Glomerular endothelial cell (primary cell): ENCODE measurements at places on chromosomes 2 and 18. TPM values are rescaled to one million over a fixed set of nuclear protein-coding genes. Genes with fewer than 3 reads are reported as not detected.

DNA sequence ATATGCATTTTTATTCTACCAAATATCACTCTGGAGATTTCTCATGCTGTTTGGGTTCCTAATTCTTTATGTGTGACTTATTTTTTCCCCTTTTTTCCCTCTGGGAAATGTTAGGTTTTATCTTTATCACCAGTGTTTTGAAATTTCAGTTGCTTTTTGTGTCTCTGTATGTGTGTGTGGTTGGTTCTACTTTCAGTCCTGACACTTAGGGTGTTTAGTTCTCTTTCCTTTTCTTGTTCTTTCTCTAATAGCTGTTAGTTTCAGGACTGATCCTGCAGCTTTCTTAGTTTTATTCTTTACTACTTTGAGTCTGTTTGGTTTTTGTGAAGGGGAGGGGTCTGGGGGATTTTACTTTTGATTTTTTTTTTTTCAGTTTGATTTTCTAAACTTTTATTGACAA lies 23.1 kb downstream of the PPM1B start:
- no peak for DNase-seq

DNA sequence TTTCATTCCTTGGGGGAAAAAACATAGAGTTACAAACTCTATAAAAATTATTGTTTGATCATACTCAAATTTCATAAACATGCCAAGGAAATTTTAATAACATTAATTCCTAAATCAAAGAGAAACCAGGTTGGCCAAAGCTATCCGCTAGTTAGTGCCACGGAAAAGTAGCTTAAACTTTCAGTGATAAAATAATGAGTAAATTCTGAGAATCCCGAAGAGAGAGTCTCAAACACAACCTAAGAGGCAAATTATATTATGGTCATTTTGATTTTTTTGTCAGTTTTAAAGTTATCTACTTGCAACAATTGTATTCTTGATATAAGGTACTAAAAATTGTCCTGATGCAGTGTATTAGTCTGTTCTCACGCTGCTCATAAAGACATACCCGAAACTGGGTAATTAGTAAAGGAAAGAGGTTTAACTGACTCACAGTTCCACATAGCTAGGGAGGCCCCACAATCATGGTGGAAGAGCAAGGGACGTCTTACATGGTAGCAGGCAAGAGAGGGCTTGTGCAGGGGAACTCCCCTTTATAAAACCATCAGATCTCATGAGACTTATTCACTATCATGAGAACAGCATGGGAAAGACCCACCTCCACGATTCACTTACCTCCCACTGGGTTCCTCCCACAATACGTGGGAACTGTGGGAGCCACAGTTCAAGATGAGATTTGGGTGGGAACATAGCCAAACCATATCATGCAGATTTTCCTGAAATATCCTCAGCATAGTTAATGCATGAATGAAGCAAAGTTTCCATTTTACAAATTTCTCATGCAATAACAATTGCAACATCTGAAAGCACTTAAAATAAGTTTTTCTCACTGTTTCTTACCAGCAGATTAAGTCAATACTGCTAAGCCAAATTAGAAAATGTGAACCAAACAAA lies 205.9 kb upstream of the STK17B start:
- no peak for DNase-seq

- DNase-seq: no peak
Observed at GRCh38 chr2:240795916-240796510, 24.0 kb downstream of the KIF1A start.

- no peak for DNase-seq
Observed at GRCh38 chr2:7032371-7032770, 115.2 kb downstream of the RNF144A start.

- DNase-seq: no peak
Observed at GRCh38 chr2:8045081-8045614, 636.7 kb upstream of the ID2 start.

DNA sequence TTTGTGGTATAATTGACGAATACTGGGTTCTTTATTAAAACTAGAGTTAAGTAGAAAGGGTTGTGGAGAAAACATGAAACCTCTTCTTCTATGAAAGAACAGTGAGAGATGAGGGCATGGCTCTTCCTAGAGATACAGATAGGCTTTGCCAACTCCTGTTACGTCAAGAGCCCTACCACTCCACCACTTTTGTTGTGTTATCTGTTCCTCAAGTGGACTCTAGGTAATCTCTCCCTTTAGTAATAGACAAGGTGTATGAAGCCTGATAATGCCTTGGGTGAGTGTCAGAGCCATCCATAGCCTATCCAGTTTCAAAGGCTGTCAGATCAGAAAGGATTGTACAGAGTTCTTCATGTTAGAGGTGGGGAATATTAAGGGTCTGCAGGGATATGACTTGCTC lies 176.4 kb downstream of the SETBP1 start:
- DNase-seq: no peak

DNA sequence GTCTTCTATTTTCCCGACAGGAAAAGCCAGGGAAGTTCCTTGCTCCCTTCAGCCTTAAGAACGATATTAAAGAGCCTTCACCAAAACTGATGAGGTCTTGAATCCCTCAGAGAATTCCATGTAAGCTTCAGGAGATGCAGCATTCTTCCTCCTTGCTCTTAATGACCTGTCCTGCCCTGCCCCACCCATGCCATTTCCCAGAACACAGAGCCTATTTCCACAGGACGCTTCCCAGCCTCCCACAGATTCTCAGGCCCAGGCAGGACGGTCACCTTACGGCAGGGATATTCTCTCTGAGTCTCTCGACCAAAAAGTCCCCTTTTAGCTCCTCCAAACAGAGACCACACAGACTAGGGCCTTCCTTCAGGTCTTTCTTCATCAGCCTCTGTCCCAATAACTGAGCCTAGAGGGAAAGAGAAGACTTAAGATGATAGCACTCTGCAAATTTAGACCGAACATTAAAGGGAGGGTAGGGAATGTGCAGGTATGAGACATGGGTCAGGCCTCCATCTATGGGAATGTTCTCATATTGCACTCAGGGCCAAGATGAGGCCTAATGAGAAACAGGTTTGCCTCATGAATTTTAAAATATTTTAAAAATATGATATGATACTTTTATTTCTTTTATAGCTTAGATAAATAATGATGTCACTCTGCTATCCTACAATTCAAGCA lies 62.1 kb downstream of the COBLL1 start:
- DNase-seq: no peak

- no peak for DNase-seq
Observed at GRCh38 chr2:73239776-73240175, 5.7 kb downstream of the CCT7 start.

DNA sequence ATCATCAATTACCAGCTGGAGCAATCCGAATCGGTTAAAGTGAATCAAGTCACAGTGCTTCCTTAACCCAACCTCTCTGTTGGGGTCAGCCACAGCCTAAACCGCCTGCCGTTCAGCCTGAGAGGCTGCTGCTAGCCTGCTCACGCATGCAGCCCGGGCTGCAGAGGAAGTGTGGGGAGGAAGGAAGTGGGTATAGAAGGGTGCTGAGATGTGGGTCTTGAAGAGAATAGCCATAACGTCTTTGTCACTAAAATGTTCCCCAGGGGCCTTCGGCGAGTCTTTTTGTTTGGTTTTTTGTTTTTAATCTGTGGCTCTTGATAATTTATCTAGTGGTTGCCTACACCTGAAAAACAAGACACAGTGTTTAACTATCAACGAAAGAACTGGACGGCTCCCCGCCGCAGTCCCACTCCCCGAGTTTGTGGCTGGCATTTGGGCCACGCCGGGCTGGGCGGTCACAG lies 496 bp upstream of the ITGA4 start:
- DNase-seq: no peak

- DNase-seq: no peak
Observed at GRCh38 chr2:37882036-37882435, 43.1 kb upstream of the RMDN2 start.

DNA sequence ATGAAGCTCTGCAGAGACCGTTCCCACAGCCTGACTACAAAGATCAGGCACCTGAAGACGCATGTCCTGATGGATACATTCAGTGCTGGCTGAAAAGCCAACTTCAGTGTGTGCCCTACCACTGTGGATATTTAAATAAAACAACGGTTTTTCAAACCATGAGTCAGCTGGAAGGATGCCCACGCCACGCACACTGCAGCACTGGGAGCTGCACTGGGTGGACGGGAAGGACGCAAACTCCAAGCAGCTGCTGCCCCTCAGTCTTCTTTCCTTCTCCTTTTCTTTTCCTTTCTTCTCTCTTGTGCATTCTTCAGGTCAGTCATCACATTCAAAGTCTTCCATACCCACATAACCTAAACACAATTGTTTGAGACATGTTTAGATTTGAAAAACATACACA lies 7.9 kb downstream of the TMEM18 start:
- no peak for DNase-seq

DNA sequence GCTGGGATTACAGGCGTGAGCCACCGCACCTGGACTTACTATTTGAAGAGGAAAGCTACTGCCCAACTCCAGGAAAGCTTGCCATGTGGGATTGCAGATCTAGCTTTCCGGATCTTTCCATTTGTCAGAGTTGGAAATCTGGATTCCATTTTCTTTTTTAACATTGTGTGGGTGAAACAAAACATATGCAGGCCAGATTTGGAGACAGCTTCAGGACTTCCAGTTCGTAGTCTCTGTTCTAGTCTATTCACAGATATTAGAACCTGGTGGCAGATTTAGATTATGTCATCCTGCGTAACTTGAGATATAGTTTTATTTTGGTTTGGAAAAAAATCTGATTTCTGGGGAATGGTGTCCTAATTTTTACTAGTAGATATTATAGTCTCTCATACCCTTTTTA lies 70.5 kb downstream of the ZNF236 start:
- no peak for DNase-seq

GRCh38 chr18:62531931-62532330 lies 9.1 kb downstream of the ZCCHC2 start:
- no peak for DNase-seq

The CRYGC gene
- not detected in 2 replicates for total RNA-seq

The MBD5 gene
- 12.1 and 20.8 TPM in 2 replicates for total RNA-seq

The CHRND gene
- total RNA-seq: not detected in 2 replicates
